ENCODE measurements at places on chromosomes 16 and 17. TPM values are rescaled to one million over a fixed set of nuclear protein-coding genes. Genes with fewer than 3 reads are reported as not detected.

PIK3R5 gene
- 137 TPM for total RNA-seq

CIBAR2 gene
- total RNA-seq = not detected

- no peak for DNase-seq
Measured at GRCh38 chr17:37848690-37849616, 75.3 kb upstream of the TBC1D3K start.

DNA sequence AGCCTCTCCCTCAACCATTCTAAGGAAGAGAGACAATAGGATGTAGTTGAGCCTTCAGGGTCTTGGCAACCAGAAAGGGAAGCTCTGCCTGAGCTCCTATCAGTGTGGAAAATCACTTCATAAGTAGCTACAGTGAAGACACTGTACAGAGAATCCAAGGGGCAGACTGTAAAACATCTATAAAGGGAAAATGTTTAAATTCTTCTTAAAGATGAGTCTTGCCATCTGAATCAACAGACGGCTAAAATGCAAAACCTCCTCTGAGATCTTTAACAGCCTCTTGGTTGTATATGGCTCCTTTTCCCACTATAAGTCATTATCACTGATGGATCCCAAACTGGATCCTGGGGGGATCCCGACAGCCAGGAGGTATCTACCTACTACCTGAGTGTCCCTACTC is 239.2 kb upstream of the SOX9 start:
- DNase-seq = no peak

GRCh38 chr16:11583166-11583565 is 3.6 kb downstream of the LITAF start:
- DNase-seq = no peak

DNA sequence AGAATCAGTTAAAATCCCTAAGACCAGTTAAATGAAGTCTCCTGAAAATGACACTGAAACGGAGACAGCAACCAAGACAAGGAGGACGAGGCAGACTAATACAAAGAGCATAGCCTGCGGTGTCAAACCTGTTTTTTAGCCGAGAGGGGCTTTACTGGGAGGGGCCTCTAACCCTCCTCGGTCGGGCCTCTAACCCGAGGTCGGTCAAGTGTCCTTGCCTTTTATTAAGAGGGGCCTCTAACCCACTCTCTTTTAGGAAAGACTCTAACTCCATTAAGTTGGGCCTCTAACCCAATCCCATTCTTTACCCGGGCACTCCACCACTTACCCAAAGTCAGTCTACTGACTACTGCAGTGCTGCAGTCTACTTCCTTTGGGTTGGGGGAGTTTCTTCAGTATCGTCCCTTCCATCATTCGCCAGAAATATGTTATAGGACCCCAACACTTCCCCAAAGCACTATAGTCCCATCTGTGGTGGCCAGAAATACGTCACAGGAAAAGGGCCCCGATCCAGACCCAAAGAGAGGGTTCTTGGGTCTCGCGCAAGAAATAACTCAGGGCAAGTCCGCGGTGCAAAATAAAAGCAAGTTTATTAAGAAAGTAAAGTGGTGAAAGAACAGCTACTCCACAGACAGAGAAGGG is 39.2 kb upstream of the ARL4D start:
- no peak for DNase-seq

GRCh38 chr17:50364715-50365114 is 8.3 kb downstream of the MRPL27 start:
- no peak for DNase-seq

GRCh38 chr17:82876602-82877379 is 37.0 kb upstream of the ZNF750 start:
- no peak for DNase-seq

DNA sequence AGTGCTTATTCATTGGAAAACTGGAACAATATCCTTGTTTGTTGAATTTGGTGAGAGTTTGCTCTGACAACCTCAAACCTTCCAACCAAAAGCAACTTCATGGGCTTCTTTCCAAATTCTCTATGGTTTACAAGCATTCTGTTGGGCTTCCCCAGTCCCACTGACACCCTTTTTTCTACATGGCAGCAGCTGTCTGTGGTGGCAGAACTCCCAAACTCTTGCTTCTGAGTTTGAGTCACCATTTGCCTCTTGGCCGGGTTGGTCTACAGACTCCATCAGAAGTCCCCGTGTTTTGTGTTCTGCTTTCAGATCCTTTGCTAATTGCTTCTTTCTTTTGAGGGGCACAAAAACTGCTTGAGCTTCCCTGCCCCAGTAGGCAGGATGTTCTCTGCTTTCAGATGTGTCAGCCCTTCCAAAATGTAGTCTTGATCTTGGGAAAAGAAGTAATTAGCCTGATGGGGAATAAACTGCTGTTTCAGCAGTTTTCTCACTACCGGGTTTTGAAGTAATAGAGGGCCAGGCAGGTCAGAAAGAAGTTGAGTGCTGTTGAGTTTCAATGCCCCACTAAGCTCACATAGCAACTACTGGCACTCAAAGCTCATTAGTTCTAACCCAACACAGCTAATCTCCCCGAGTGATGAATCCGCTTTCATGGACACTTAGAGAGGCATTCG is 80.7 kb downstream of the HS3ST3A1 start:
- DNase-seq = no peak
